ENCODE measurements at places on chromosomes 13 and 19.

DNA sequence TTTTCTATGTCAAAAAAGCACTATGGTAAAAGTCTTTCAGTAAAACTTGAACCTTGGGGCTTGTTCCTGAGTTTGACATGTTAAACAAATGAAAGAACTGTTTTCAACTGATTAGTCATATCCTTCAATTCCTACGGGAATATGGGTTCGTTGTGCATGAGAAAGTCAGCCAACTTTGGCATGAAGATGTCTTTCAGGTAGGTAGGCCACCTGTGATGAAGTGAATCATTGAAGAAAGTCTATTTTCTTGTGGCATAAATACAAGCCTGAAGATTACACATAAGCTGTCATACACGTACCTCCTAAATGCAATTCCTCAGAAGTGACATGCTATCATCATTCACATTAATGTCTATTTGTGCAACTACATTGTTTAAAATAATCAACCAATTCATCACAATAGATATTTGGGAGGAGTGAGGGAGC lies 513.0 kb downstream of the IRS2 start:
- no peak for DNase-seq

DNA sequence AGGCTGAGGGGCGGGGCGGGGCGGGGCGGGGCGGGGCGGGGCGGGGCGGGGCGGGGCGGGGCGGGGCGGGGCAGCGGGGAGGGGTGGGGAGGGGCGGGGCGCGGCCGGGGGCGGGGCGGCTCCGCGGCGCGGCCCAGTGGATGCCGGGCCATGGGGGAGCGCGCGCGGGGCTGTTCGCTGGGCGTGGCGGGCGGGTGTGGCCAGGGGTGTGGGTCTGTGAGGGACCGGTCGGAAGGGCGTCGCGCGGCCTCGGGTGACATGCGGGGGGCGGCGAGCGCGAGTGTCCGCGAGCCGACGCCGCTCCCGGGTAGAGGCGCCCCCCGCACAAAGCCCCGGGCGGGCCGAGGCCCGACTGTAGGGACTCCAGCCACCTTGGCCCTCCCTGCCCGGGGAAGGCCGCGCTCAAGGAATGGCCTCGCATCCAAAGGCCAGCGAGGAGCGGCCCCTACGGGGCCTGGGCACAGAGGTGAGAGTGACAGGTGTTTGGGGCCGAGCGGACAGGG lies at the start of gene ZFP28:
Gene ZFP28 (plus strand): TSS at position 188 of the 503 bp plus-strand sequence. CDS start 71 bp downstream, at position 259.
- no peak for DNase-seq

GRCh38 chr13:43732726-43733125 lies 54.0 kb downstream of the ENOX1 start:
- DNase-seq, result no peak

- DNase-seq, result no peak
Measured at GRCh38 chr13:57632276-57633140, 964 bp downstream of the PCDH17 start.

DNA sequence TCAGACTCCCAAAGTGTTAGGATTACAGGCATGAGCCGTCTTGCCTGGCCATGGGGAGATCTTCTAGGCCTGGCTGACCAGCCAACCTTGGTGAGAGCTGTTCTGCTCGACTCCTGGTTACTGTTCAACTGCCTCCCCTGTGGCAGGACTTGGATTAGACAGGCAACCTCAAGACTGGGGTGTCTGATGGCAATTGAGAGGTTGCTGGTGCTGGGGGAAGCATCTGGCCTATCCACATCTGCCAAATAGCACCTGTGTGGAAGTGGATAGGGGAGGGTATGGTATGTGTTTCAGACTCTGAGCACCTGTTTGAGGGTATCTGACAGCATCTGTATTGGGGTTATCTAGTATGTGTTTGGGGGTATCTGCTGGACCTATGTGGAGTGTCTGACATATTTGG lies 44.7 kb downstream of the ARHGEF18 start:
- DNase-seq, result no peak

DNA sequence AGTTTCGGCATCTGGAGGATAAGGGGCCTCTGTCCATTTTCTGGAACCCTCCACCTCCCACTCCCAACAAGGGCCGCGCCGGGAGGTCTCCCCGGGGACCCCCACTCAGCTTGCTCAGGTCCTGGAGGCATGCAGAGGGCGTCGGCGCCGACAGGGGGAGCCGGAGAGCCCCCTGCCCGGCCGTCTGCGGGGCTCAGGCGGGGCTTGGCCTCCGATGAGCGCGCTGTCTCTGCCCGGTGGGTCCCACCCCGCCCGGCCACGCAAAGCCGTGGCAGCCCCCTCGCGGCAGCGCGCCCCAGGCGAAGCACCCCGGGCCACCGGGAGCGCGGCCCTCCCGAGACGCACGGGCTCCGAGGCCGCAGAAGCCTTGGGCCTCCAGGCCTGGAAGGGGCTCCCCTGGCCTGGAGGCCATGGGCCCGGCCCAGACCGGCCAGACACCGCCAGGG lies 149.7 kb upstream of the ZNF536 start:
- DNase-seq, result no peak
